Urinary bladder (tissue), 4 donors: ENCODE measurements at places on chromosomes 11 and 22. TPM values are rescaled to one million over a fixed set of nuclear protein-coding genes. Genes with fewer than 3 reads are reported as not detected.

Gene HEPACAM
- not detected for total RNA-seq

Gene F2
- total RNA-seq, result not detected

Gene CBLIF
- total RNA-seq, result not detected

Gene HEPHL1
- total RNA-seq, result not detected

Gene NPTXR
- total RNA-seq, result 4.2 TPM

Gene MOGAT2
- 2.2 TPM for total RNA-seq

Gene MISFA
- 2.6 TPM for total RNA-seq

Gene INS
- not detected for total RNA-seq

Gene ANO5
- 15.4 TPM for total RNA-seq

Gene OR52H1
- total RNA-seq, result 2.2 TPM

GRCh38 chr11:21026685-21027084, 357.3 kb downstream of the NELL1 start:
- DNase-seq, result no peak

DNA sequence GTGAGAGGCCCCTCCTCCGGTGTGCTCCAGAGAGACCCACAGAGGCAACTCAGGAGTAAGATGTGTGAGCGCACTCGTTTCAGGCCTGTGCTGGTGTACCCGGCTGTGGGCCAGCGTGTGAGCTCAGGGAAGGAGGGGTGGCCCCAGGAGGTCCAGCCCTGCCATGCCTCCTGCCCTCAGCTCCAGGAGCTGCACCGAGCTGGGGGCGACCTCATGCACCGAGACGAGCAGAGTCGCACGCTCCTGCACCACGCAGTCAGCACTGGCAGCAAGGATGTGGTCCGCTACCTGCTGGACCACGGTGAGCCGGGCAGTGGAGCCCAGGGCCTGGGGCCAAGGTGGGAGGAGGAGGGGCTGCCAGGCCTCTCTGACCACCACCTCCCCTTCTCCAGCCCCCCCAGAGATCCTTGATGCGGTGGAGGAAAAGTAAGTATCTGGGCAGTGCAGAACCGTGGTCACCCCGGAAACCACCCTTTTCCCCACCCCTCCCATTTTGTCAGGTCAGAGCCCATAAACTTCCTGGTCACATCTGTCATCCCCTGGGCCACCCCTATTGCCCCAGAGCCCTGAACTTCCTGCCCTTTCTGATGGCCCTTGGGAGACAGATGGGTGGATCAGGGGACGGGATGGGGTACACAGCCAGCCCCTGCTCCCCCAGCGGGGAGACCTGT, 2.5 kb upstream of the MDK start:
- DNase-seq, result no peak

- no peak for DNase-seq
These were observed 124.7 kb downstream of the MICAL2 start for GRCh38 chr11:12235080-12235479.

GRCh38 chr11:119320776-119321524, 4.0 kb upstream of the MCAM start:
- DNase-seq, result no peak

DNA sequence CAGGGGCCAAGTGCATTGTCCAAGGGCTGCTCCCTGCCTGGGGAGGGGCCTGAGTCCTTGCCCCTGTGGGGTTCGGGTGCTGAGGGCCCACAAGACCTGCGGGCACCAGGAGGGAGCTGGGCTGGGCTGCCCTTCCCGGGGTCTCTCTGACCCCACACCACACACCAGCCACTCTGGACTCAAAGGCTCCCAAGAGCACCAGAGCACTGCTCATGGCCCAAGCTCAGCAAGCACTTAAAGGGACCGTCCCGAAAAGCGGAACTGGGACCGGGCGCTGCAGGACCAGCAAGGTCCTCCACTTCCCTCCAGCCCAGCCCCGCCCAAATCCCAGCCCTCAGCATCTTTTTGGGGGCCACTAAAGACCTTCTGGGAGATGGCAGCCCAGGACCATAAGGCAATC, 5.3 kb downstream of the LSP1 start:
- no peak for DNase-seq

- no peak for DNase-seq
These were observed 17.7 kb upstream of the TUB start for GRCh38 chr11:8063324-8063723.

DNA sequence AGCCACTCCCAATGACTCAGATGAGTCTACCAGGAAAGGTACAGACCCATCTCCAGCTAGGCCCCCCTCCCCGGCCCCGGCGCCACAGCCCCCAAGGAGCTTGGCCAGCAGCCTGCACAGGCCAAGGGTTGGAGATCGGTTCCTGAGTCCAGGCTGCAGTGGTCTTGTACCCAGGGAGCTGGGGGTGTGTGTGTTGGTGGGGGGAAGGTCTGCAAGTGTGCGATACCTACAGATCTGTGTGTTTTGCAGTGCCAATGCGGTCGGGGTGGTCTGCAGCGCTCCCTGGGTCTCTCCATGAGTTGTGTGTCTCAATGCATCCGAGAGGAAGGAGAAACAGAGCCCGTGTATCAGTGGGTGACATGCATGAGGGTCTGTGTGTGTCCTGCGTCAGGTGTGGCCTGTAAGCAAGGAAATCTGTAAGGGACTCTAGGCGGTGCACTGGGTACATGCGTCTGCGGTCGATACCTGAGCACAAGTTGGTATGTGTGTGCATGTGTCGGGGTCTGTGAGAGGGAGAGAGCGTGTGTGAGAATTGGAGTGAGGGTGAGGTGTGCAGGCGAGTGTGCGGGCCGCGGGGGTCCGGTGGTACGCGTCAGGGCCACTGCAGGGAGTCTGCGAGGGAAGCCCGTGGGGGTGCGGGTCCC, 645 bp downstream of the CDC42BPG start:
- no peak for DNase-seq

DNA sequence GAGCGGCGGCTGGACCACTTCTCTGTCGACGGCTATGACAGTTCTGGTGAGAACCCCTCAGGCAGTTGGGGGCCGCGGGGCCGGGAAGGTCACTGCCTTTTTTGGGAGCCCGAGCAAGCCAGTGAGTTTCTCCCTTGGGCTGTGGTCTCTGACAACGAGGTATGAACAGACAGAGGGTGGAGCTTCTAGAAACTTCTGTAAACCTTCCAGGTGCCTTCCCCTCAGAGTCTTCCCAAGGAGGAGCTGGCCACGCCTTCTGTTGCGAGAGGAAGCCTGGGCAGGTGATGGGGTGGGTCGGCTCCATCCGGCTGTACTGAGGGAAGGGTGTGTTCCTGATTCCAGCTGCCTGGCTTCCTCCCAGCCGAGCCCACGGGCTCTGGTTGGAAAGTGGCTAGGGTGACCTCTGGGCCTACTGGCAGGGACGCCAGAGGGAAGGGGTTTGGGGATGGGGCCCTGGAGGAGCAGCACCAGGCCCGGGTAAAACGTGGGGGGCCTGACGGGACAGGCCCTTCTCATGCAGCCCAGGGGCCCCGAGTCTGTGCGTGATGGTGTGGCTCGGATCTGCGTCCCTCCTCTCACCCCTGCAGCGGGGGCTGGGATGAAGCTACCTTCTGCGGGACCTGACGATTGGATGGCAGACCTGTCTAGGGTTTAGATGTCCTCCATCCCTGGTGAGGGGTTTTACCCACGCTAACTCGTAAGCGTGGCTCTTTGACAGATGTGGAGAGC, 110.8 kb downstream of the KCNQ1OT1 start:
- no peak for DNase-seq

DNA sequence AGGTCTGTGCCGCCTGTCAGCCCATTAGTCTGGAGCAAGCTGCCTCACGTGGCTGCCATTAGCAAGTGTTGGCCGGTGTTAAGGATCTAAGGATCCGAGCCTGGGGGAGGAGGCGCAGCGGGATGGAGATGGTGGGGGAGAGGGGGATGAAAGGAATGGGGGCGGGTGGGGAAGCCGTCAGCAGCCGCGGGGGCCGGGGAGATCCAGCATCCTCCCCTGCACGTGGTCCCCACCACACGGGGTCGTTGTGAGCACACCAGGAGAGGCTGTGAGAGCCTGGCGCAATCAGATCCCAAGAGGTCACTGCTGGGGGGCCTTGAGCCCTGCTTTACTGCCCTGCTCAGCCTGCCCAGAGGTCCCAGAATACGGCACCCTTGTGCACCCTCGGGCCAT, 7.3 kb downstream of the CABP7 start:
- DNase-seq, result no peak

DNA sequence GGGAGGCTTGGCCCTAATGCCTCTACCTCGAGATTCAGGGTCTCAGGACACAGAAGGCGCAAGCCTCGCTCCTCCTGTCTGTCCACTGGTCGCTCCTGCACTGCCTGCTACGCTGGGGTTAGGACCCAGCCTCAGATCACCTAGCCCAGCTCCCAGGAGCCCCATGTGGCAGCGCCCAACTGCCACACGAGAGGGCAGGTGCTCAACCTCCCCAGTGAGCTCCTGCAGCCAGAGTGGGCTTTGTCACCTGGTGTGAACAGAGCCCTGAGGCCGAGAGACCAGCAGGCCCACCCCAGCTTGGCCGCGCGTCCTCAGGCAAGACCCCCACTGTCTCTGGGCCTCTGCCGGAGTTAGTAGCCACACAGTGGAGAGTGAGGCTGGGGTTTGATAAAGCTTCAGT, 21.7 kb upstream of the PPARA start:
- no peak for DNase-seq

- no peak for DNase-seq
These were observed 63.6 kb downstream of the NFAM1 start for GRCh38 chr22:42368379-42369249.

- DNase-seq, result no peak
These were observed 14.6 kb downstream of the C11orf97 start for GRCh38 chr11:94526645-94527438.

DNA sequence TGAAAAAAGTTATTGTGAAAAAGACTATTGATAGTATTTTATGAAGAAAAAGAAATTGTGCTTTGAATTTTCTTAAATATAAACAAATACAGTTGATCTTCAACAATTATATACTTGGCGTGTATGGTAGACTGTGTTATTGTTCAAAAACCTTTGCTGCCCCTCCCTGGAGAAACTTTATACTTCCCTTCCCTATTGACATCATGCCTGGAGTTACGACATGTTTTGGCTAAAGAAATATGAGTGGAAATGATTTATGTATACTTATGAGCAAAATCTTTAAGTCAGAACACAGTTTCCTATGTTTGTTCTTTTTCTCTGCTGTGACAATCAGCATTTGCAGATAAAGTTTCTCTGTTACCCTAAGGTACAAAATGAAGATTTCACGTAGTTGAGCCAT, 243.8 kb downstream of the TMEM135 start:
- DNase-seq, result peak; percentile 59

GRCh38 chr11:329886-330253, 9.2 kb upstream of the IFITM3 start:
- no peak for DNase-seq

- DNase-seq, result no peak
These were observed 1374.2 kb downstream of the FAM181B start for GRCh38 chr11:81359476-81359875.

DNA sequence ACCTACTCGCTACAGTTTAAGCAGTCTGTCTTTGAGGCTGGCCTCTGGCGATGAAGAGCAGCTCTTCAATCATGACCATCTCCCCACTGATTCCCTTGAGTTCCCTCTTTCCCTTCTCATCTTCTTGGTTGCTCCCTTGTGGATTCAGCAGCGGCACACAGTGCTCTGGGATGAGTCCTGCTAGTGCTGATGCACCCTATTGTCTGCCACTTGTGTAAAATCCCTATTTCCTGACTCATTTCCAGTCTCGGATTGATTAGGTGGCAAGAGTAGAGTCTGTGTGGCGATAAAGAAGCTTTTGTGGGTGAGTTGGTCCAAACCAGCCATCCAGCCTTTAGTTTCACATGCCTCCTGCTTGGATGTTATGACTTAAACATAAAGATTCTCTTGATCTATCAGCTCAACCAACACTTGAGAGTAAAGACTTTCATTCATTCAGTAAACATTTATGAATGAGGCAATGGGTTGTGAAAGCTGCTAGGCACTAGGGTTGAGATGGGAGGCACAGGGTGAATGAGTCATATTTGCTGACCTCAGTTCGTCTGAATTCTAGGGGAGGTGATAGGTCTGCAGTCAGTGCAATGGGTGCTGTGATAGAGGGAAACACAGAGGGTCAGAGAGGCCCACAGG, 219.4 kb upstream of the RAG2 start:
- DNase-seq, result no peak

- no peak for DNase-seq
These were observed 44.8 kb downstream of the ADAMTS8 start for GRCh38 chr11:130383344-130384211.

DNA sequence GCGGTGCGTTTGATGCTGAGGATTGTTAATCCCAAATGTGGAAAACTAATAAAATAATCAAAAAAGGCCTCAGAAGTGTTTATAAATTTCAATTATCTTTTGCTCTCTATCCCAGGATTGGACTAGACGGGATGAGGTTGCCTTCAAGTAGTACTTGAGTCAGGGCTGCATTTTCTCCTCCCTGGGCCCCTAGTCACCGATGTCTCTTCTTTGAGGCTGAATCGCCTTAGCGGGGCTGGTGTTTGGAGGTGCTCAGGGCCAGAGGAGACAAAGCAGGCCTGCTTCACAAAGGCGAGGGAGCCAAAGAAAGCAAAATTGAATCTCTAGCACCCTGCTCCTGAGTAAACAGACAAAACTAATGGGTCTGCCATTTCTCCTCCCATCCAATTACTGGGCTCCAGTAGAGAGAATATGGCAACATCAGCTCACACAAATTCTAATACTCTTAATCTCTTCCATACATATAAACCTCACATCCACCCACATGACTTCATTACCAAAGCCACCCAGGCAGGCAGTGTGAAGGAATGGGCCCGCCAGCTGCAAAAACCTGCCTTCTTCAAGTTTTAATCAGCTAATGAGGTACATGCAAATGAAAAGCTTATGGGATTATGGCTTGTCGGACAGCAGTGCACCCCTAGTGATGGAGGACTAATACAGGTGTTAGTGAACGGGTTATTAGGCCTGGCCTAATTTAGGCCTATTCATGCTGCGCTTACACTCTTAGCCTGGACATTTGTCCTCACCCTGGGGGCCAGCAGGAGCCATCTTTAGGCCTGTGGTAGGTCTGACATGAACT, 52.7 kb upstream of the HTATIP2 start:
- DNase-seq, result no peak

- DNase-seq, result no peak
These were observed 7.3 kb upstream of the C11orf86 start for GRCh38 chr11:66967670-66968425.

DNA sequence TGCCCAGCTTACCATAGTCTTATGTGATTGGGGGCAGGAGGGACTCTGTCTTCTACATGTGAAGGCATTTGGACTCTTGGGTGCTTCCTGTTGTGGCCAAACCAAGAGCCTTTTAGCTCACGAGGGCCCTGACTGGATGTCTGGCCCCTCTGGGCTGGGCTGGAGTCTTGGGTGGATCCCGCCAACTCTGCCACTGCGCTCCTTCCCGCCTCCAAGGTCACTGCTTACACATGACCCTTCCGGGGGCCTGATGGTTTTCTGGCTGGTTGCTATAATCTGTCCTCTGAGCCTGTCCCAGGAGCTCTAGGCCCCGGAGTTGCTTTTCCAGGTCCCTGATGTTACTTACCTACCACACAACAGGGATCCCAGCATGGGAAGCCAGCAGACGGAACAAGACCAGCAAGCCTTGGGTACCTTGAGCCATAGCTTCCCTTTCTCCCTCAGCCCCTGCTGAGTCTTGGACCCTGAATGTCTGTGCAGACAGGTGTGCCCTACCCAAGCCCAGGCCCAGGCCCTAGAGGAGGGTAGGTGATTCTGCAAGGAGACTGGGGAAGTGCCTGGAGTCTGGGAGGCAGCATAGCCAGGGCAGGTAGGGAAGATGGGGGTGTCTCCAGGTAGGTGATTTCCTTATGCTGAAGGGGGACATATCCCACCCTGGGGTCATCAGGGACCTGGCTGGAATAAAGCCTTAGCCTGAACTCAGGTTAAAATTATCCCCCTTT, 100.3 kb downstream of the TSPAN18 start:
- no peak for DNase-seq
